RWPE2 (cell line): ENCODE measurements at places on chromosomes 3 and 15.
A peak's percentile ranks its signal among the peaks of the same experiment; 100 is the strongest.

- H3K4me1 ChIP-seq = no peaks in the 10 kb centered on the region
- H3K27ac ChIP-seq = no peak overlapping the region
- DNase-seq = no peak
- no peaks in the 10 kb centered on the region for H3K36me3 ChIP-seq
- H3K27me3 ChIP-seq = no peaks in the 10 kb centered on the region
These were observed 36.3 kb upstream of the SGO1 start for GRCh38 chr3:20222274-20222673.

GRCh38 chr3:98734735-98735134 lies 28.4 kb upstream of the ST3GAL6 start:
- DNase-seq = no peak
- H3K27me3 ChIP-seq = no peaks in the 10 kb centered on the region
- H3K4me1 ChIP-seq = no peaks in the 10 kb centered on the region
- no peak overlapping the region for H3K4me3 ChIP-seq

GRCh38 chr3:24388611-24389010 lies 106.0 kb downstream of the THRB start:
- DNase-seq = no peak
- no peaks in the 10 kb centered on the region for H3K27me3 ChIP-seq
- H3K36me3 ChIP-seq = no peaks in the 10 kb centered on the region
- no peak overlapping the region for H3K4me3 ChIP-seq
- peak overlapping the region; percentile 32 for H3K27ac ChIP-seq

- H3K27me3 ChIP-seq = no peaks in the 10 kb centered on the region
- H3K4me1 ChIP-seq = peaks cover 4% of the 10 kb centered on the region
- DNase-seq = no peak
- H3K36me3 ChIP-seq = no peaks in the 10 kb centered on the region
- no peak overlapping the region for H3K4me3 ChIP-seq
These were observed 8.2 kb downstream of the PLCD1 start for GRCh38 chr3:38021196-38021595.

- H3K4me3 ChIP-seq = no peak overlapping the region
- no peaks in the 10 kb centered on the region for H3K36me3 ChIP-seq
- no peaks in the 10 kb centered on the region for H3K4me1 ChIP-seq
- DNase-seq = no peak
- H3K27ac ChIP-seq = no peak overlapping the region
These were observed 593.3 kb downstream of the FHIT start for GRCh38 chr3:60657972-60658371.

DNA sequence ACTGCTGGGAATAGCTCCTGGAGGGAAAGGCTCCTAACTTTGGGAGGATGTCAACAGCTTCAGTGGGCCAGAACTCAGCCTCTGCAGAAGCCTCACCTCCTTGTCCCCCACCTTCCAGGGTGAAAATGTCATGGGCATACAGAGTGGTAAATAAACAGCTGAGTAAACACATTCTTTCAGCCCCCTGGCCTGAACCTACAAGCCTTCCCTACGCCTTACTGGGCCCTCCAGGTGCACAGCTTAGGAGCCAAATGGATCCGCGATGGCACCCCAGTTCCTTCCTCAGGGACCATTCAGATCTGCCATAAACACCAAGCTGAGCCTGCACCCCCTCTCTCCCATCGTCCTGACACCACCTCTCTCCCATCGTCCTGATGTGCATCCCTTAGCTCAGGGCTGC lies 126.2 kb upstream of the IGF1R start:
- no peak overlapping the region for H3K4me3 ChIP-seq
- no peak overlapping the region for H3K27ac ChIP-seq
- H3K4me1 ChIP-seq = no peaks in the 10 kb centered on the region
- H3K27me3 ChIP-seq = no peaks in the 10 kb centered on the region
- no peak for DNase-seq
- H3K36me3 ChIP-seq = no peaks in the 10 kb centered on the region

GRCh38 chr3:147389717-147390116 lies 16.6 kb downstream of the ZIC4 start:
- peaks cover 100% of the 10 kb centered on the region for H3K27me3 ChIP-seq
- no peak for DNase-seq
- H3K36me3 ChIP-seq = no peaks in the 10 kb centered on the region
- H3K27ac ChIP-seq = no peak overlapping the region
- H3K4me1 ChIP-seq = no peaks in the 10 kb centered on the region

DNA sequence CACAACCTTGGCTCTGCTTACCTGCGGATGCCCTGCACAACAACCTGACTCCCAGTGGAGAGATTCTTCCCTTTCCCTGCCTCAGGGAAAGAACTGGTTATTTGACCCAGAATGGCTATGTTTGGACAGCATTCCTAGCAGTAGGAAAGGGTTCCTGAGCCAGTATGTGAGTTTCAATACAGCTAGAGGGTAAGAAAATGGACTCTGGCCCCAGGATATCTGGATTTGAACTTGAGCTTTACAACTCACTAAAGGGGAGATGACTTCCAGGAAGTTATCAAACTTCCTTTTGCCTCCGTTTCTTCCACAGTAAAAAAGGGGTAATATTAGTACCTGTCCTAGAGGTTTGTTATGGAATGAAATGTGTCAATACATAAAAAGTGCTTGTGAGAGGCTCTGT lies 28.1 kb upstream of the PLSCR4 start:
- H3K4me1 ChIP-seq = peaks cover 3% of the 10 kb centered on the region
- H3K27ac ChIP-seq = no peak overlapping the region
- H3K4me3 ChIP-seq = no peak overlapping the region
- H3K36me3 ChIP-seq = no peaks in the 10 kb centered on the region
- DNase-seq = no peak

- no peaks in the 10 kb centered on the region for H3K4me1 ChIP-seq
- no peak overlapping the region for H3K27ac ChIP-seq
These were observed 25.0 kb upstream of the GPR160 start for GRCh38 chr3:170012683-170013400.

- no peak overlapping the region for H3K27ac ChIP-seq
- H3K27me3 ChIP-seq = no peaks in the 10 kb centered on the region
- no peak overlapping the region for H3K4me3 ChIP-seq
- H3K36me3 ChIP-seq = peaks cover 97% of the 10 kb centered on the region
These were observed 17.5 kb upstream of the GNAT1 start for GRCh38 chr3:50173685-50174516.

DNA sequence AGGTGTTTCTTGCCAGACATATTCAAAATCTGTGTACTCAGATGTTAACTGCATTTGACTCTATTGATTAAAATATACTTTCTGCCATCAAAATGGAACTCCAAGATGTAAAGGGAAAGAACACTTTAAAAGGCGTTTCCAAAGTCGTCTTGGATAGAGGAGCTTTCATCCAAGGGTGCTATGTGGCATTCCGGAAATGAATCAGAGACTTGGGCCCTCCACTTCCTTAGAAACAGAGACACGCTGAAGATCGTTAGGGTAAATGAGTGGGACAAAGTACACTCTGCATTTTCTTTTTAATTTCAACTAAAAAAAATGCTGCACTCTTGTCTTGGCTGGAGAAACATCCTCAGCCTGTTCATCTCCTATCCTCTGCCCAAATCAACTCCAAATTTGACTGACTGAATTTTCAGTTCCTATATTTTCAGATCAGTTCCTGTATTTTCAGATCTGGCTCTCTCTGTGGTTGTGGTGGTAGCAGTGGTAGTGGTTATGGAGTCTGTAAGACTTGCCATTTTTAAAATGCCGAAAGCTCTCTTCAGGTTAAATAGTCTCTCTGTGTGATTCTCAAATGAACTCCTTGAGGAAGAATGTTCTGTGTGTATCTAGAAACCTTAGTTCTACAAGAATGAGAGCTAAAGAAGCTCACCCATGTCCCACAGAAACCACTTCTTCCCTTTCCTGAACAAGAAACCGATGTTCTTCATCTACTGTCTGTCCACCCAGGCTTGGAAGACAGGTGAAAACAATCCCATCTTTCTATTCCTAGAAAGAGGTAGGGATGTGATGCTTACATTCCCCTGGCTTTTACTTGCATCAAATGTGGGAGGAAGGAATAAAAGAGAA lies 156.8 kb upstream of the ICE2 start:
- no peak overlapping the region for H3K4me3 ChIP-seq
- H3K36me3 ChIP-seq = no peaks in the 10 kb centered on the region
- H3K27ac ChIP-seq = no peak overlapping the region
- DNase-seq = no peak
- peaks cover 6% of the 10 kb centered on the region for H3K4me1 ChIP-seq
- no peaks in the 10 kb centered on the region for H3K27me3 ChIP-seq

DNA sequence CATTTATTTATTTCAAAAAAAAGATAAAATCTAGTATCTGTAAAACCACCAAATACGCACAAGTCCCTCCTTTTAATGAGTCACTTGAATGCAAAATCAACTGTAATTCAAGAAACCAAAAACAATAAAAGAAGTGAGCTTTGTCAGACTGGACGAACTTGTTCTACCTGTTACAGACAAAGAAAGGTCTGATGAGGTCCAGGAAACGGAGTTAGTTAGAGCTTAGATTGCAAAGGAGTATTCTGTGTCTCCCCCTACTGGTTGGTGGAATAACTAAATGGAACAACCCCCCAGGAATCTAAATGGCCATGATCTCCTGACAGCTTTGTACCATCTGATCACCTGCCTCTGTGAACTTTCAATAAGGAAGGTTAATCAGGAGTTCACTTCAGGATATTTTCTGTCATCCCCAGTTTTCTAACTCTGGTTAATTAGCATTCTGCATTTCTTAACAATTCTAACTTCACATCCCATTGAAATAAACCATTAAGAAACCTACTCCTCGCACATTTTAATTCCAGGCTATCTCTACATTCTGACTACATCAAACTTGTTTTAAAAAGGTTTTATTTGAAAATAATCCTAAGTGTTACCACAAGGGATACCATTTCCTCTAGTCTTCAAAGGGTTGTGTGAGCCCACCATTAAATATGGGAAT lies 333.0 kb upstream of the SATB1 start:
- H3K4me1 ChIP-seq = peaks cover 3% of the 10 kb centered on the region
- no peak for DNase-seq
- H3K27ac ChIP-seq = no peak overlapping the region
- no peak overlapping the region for H3K4me3 ChIP-seq
- no peaks in the 10 kb centered on the region for H3K36me3 ChIP-seq

DNA sequence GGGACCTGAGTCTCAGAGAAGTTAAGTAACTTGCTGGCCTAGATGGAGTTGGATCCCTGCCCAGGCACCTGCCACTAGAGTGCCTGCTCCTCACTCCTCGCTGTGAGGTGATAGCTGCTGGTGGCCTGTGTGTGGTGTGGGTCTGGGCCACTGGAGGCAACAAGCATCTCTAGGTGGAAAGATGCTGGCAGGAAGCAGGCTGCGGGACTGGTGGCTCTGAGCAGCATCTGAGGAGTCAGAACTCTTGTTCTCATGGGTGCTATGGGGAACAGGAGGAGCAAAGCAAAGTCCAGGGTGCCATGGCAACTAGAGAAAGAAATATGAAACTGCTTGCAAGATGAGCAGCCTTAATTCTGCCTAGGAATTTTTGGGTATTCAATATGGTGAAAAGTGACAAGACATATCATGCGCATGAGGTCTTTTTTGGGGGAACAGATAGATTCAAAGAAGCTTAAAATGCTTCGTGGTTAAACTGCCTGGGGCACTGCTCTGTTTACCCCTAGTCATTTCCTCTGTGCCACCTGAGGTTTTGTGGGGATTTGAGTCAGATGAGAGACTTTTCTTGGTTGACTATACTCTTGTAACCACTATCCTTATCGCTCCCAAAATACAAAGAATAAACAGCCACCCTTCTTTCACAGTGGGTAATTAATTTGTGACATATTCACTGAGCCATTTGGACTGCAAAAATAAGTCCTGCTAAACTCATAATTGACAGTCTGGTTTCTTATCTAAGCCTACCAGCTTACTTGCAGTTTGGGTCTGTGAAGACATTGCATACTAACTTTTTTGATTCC lies 50.3 kb downstream of the MED12L start:
- H3K4me3 ChIP-seq = no peak overlapping the region
- H3K4me1 ChIP-seq = peaks cover under 1% of the 10 kb centered on the region
- H3K36me3 ChIP-seq = no peaks in the 10 kb centered on the region
- H3K27me3 ChIP-seq = no peaks in the 10 kb centered on the region

DNA sequence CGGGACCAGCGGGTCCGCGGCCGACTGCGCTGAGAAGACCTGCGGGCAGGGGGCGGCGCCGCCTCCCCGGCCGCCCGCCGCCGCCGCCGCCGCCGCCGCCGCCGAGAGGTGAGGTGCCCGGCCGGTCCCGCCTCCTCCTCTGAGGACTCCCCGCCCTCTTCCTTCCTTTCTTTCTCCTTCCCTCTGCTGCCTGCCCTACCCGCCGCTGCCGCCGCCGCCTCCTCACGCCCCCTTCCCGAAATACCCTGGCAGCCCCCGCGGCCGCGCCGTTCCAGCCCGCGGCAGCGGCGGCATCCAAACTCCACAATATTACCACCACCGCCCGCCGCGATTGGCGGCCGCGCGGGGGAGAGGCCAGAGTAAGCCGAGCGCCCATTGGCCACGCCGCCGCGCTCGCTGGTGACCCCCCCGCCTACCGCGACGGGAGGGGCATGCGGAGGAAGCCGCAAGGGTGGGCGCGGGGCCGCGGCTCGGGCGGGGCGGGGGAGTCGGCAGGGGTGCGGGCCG lies 61.8 kb upstream of the ANKRD28 start:
- H3K4me1 ChIP-seq = peaks cover 9% of the 10 kb centered on the region
- no peaks in the 10 kb centered on the region for H3K27me3 ChIP-seq
- peak overlapping the region; percentile 76 for H3K27ac ChIP-seq
- no peaks in the 10 kb centered on the region for H3K36me3 ChIP-seq
- peak; percentile 75 for DNase-seq
- H3K4me3 ChIP-seq = peak overlapping the region; percentile 94
